GM06990 (cell line): ENCODE measurements at places on chromosomes 7 and 10.

- DNase-seq: no peak
These were observed 871.1 kb downstream of the LRMDA start for GRCh38 chr10:76302481-76302880.

GRCh38 chr7:157946398-157947060 lies 609.7 kb downstream of the DNAJB6 start:
- no peak for DNase-seq

GRCh38 chr10:80501913-80502521 lies 35.7 kb upstream of the SH2D4B start:
- DNase-seq: no peak

- DNase-seq: no peak
These were observed 38.0 kb downstream of the MDFIC start for GRCh38 chr7:114959931-114960330.

DNA sequence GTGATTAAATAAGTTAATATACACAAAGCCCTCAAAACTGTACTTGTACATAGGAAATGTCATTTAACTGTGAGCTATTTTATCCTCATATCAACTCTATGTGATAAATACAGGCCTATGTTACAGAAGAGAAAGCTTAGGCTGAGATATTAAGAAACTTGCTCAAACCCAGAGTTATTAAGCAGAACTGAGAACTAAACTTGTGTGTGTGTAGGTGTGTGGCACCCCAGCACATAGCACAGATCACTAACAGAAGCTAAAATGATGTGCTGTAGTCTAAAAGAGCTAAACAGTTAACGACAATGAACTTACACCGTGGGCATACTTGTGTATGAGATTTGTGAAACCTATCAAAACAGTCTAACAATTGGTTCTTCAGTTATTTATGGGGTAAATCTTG lies 34.5 kb downstream of the MTPN start:
- peak; percentile 15 for DNase-seq

DNA sequence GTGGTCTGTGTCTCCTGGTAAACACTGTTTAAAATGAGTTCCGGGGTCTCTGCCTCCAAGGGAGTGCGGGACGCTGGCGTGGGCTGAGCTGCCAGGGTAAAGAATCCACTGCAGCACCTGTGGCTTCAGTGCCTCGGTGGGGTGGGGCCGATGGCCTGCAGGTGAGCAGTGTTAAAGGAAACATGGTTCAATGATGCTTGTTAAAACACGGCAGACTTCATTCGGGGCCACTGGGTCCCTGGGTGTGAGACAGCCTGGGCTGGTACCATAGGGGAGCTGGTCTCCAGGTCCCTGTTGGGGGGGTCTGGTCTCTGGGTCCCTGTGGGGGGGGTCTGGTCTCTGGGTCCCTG lies 24.9 kb upstream of the KNDC1 start:
- no peak for DNase-seq

- no peak for DNase-seq
These were observed 41.6 kb upstream of the GSAP start for GRCh38 chr7:77457779-77458178.

DNA sequence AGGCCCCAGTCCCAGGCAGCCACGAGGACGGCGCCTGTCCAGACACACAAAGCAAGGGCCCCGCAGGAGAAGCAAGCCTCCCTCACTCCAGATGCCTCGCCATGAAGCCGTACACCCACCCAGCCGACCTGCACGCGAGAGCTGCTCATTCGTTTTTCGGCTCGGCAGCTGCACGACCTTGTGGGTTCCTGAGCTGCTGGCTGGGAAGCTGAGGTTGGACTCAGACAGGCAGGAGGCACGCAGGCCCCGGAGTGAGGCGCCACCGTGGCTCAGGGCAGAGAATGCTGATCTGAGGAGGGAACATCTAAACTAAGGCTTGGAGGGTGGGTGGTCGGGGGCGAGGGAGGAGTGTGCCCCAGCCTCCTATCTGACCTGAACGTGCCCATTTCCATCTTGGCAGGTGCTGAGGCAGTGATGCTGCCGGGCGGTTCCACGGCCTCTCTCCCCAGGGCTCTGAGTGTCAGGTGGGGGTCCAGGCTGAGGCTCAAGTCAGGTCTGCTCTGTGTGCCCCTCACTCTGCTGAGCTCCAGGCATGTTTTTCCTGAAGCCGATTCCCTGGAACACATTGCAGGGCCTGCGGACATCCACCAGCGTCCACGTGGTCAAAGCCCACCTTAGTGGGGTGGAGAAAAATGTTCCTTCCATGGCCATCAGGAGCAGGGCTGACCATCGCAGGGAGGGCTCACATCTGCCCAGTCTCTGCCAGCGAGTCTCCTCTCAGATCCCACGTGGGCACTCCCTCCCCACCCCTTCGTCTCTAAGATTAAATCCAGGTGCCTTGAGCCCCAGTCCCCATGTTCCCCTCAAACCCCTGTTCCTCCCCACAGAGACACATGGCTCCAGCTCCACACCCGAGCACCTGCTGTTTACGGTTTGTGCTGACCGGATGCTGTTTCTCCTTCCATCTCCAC lies 28.1 kb upstream of the FAM20C start:
- no peak for DNase-seq

GRCh38 chr10:131203456-131204357 lies 107.8 kb downstream of the TCERG1L start:
- no peak for DNase-seq

DNA sequence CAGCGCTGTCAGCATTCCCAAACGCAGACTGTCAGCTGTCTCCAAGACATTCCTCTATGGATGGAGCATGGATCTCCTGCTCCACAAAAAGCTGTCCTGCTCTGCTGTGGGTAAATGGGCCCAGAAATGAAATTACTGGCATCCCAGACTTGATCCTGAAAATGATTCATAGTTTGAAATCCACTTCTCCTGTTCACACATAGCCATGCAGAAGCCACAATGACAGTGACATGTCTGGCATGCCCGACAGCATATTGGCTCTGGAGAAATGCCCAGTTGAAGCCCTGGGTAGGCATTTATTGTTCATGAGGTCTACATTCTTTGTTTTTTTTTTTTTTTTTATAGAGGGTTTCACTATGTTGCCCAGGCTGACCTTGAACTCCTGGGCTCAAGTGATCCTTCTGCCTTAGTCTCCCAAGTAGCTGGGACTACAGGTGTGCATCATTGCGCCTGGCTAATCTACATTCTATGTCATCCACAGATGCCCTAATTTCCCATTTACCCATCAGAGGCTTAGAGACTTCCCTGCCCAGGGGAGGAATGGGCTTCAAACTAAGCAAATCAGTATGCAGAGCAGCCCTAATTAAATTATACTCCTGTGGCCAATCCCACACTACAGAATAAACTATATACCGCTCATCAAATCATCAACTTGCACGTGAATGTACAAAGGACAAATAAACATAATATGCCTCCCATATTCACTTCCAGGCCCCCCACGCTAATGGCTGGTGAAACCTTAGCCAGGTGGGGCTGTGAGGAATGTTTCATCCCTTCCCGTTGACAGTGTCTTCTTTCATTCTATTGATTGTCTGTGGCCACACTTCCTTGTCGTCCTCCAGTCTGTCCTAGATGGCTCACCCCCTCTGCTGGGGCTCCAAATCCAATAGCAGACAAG lies 61.8 kb upstream of the EEPD1 start:
- no peak for DNase-seq

DNA sequence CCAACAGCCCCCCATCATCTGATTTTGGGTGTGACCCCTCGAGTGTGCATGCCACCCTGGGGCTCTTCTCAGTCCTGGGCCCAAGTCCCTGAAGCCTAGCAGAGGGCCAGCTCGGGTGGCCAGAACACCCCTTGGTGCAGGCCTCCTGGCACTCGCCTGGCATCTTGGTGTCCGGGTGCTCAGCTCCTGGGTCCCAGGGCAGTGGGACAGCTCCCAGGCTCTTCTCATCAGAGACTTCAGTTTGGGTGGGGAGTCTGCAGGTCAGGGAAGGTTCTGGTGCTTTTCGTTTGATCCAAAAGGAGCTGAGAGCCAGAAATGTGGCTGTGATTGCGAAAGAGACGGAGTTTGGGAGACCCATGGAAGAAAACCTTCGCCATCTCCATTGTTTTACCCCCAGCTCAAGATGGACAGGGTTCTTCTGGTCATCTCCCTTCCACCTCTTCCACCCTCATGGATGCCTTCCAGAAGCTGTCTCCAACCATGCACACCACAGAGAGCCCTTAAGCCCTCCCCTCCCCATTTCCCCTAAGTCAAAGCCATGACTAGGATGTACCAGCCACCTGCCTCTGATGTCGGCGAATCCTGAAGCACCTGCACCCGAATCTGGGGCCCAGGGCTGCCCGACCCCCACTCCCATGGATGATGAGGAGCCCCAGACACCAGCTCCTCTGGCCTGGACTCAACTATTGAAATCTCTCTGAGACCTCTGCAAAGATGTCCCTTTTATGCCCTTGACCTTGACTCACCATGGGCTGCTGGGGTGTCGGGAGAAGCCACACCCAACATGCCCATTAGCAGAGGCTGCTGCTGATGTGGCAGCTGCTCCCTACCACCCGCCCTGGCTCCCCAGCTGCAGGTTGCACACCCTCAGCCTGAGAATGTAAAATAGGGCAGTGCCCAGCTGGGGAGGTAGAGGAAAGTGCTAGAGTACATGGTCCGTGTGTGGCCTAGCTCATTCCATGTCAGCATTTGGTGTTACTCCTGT lies 55.3 kb downstream of the ADCYAP1R1 start:
- DNase-seq: no peak

GRCh38 chr10:104639590-104640338 lies 1.3 kb upstream of the SORCS3 start:
- DNase-seq: no peak

DNA sequence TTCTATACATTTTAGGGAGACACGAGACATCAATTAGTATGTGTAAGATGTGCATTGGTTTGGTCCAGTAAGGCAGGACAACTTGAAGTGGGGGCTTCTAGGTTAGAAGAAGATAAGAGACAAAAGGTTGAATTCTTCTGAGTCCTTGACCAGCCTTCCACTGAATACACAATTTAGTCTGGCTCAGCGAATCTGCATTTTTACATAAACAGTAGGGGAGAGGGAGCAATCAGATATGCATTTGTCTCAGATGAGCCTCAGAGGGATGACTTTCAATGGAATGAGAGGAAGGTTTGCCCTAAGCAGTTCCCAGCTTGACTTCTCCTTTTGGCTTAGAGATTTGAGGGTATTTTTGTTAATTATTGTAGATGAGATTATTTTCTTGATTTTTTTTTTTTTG lies 20.0 kb upstream of the C10orf90 start:
- DNase-seq: no peak

DNA sequence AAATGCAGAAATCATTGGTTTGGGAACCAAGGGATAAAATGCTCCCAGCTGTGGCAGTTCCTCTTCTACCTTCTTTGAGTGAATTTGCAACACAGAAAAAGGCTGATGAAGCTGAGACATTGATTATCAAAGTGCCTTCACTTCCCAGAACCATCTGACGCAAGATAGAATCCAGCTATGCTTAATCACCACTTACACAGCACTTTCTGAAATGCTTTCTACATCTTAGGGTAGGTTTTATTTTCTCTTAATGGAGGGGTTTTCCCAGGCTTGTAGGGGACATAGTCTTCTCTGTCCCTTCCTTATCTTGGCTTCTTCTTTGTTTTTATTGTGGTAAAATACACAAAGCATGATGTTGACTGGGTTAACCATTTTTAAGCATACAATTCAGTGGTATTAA lies 332.6 kb upstream of the ZNF32 start:
- DNase-seq: no peak
